NCI-H2081 (cell line): ENCODE measurements at places on chromosomes 7 and 10.

- DNase-seq = no peak
Observed at GRCh38 chr10:117398029-117398428, 22.8 kb upstream of the PDZD8 start.

DNA sequence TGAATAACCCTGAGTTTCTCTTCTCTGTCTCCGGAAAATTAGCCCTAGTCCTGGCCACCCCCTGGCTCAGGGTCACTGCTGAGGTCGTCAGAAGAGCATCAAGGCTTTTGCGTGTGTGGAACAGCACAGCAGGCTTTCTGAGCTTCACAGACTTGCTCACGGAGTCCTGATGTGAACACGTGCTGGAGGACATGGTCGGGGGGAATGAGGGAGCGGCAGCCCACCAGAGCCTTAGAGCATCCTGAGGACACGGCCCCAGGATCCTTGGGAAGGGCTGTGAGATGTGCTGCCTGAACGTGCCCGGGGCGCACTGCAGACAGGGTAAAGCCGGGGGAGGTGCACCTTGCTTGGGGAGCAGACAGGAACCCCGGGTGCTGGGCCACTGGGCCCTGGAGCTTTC is 28.8 kb downstream of the TMEM120A start:
- DNase-seq = no peak

- DNase-seq = no peak
Observed at GRCh38 chr7:1935176-1936005, 265.3 kb downstream of the ELFN1 start.

DNA sequence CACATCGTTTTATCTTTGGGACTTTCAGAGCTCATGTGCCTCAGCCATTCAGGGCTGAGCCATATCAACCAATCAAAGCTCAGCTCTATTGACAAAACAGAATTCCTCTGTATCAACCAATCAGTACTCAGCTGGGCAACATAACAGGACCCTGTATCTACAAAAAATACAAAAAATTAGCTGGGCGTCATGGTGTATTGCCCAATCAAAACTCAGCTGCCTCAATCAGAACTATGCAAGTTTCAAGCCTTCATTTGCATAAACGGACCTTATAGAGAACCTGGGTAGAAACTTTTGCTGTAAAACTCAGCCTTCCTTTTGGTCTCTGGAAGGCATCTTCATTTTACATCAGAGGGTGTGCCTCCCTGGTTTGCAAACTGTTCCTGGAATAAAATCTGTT is 77.1 kb downstream of the ZNF467 start:
- DNase-seq = no peak

DNA sequence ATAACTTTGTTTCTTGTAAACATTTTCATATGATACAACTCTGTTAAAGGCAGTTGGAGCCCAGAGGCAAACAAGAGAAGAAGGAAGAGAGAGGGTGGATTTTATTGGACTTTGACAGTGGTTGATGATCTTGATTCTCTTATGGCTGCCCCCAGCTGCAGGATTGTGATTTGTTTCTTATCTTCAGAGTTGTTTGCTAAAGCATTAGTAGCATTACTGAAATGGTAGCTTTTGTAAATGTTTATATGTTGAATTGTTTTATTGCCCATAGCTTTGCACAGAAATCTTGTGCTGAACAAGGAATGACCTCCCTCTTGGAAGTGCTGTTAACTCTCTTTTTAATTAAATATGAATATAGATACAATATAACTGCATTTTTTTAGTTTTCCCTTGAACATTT is 309.4 kb downstream of the AUTS2 start:
- DNase-seq = peak; percentile 42

- no peak for DNase-seq
Observed at GRCh38 chr10:3622427-3622826, 162.6 kb downstream of the KLF6 start.
